ENCODE measurements at places on chromosomes 5 and 9. TPM values are rescaled to one million over a fixed set of nuclear protein-coding genes. Genes with fewer than 3 reads are reported as not detected.

Gene SPARC
- total RNA-seq = 168 TPM

Gene ZNF454
- total RNA-seq = 4.2 TPM

DNA sequence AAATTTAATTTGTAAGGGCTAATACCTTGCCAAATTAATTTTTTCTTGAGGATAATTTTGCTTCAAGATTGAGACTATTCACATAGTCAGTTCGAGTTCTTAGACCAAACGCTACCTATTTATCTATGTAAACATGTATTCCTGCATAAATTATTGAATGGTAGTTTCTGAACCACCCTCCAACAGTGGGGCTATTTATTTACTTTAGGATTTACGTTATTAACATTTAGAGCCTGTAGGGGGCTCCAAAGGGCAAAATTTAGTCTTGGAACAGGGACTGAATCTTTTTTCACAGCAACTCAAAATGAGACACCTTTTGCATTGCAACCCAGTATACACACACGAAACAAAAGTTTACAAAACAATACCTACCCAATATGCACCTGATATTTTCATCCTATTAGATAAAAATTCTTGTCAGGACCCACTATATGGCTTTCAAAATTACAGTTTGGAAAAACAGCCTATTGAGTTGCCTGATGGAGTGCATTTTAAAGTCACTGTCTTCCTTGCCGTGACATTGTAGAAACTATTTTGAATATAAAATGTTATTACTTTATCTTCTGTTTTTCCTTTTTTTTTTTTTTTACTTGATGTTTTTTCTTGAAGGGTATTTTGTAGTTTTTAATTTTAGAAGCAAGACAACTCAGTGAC lies 47.1 kb upstream of the POU4F3 start:
- DNase-seq = no peak

GRCh38 chr9:81826517-81826906 lies 101.7 kb upstream of the SPATA31D4 start:
- DNase-seq = peak; percentile 18

DNA sequence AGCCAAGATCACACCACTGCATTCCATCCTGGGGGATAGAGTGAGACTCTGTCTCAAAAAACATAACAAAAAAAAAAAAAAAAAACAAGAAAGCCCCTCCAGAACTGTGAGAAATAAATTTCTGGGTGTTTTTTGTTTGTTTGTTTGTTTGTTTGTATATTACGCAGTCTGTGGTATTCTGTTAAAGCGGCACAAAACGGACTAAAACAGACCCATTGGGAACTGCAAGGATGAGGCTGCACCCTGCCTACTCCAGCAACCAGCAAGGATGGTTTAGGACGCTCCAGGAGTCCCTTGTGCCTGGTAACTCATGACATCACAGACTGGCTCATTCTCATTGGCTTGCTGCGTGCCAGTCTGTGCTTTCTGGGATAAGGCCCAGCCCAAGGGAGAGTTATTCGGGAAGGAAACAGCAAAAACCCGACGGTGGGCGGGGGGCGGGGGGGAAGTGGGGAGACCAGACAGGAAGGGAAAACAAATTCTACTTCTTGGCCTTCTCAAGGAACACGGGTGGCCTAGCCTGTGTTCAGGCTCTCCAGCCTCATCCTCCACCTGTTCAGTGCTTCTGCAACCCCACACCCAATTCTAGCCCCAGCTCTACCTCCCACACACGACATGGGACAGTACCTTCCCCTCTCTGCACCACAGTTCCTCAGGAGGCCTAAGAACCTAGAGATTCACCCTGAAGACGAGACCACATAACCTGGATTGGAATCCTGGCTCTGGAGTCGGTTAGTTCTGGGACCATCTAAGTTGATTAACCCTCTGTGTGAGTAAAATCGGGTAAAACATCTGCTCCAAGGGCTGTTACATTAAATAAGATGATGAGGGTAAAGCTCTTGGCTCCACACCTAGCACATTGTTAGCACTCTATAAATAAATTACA lies 2.8 kb downstream of the CD74 start:
- DNase-seq = peak; percentile 81

DNA sequence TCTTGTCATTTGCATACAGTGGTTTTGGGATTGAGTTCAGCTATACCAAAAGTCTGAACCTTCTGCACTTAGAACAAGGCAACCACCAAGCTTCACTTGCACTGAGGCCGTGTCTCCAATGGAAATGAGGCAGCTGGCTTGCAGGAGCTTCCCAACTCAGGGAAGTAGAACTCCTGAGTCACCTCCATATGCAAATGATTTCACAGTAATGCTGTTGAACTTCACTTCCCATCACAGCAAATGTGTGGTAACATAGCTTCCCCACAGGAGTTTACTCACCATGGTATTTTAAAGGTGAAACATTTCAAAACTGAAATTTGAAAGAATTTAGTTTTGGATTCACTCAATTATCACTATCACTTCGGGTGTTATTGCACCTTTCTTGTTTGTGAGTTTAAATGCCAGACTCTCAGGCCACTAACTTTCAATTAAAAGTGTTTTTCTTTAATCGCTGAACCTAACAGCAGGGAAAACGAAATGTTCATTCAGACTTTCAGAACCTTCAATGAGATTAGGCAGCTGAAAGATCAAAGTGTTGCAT lies 9.0 kb downstream of the CD274 start:
- DNase-seq = no peak

- no peak for DNase-seq
Observed at GRCh38 chr5:82799361-82800077, 277.7 kb downstream of the TMEM167A start.

GRCh38 chr5:118598311-118598710 lies 390.0 kb downstream of the DTWD2 start:
- DNase-seq = no peak

GRCh38 chr5:9194509-9194908 lies 351.4 kb downstream of the SEMA5A start:
- no peak for DNase-seq

- no peak for DNase-seq
Observed at GRCh38 chr9:127773272-127773671, 5.2 kb downstream of the SH2D3C start.

All from body of pancreas (tissue), 4 donors.